ENCODE measurements at places on chromosomes 1 and 21. TPM values are rescaled to one million over a fixed set of nuclear protein-coding genes. Genes with fewer than 3 reads are reported as not detected.

The LCE3E gene
- 4.3 TPM for total RNA-seq

The HTR6 gene
- not detected for total RNA-seq

The NES gene
- total RNA-seq, result 3.0 TPM

The SIPA1L2 gene
- 36.9 TPM for total RNA-seq

The C1orf53 gene
- 2.6 TPM for total RNA-seq

The RGS1 gene
- 1.7 TPM for total RNA-seq

The BMP8B gene
- total RNA-seq, result 0.60 TPM

The DCAF8 gene
- 46.8 TPM for total RNA-seq

- ATAC-seq, result no peak
These were observed 221.8 kb downstream of the SLC45A1 start for GRCh38 chr1:8539683-8540082.

DNA sequence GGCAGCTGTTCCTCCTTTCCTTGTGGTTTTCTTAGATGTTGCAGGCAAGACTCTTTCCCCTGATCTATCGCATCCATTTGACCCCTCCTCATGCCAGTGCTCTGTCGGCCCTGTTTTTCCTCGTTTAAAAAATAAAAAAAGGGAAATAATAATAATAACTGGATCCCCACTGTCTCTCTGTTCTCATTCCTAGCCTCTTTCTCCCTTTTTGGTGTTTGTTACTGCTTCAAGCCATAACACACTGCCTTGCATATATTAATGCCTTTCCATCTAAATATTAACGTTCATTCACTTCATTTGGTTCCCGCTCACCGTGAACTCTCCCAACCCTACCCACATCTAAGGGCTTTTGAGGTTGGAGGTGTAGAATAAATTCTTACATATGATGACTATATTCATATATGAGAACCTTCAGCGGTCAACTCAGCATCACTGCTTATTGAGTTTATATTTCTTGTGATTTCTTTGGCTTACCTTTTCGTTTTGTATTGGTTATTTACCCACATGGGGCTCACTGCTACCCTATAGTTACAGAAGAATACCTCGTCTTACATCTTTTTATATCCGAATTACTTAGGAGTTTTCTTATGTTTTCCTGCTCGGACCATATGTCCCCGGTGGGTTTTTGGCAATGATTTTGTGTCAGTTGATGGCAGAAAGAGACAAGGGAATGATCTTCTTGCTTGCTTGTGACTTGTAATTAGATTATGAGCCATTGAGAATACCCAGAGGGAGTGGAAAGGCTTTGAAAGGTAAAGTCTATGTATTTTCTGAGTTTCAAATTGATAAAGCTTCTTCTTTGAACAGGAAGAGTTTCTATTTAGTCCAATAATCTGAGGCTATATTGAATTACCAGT lies 805 bp downstream of the ATG4C start:
- ATAC-seq, result peak; percentile 23

DNA sequence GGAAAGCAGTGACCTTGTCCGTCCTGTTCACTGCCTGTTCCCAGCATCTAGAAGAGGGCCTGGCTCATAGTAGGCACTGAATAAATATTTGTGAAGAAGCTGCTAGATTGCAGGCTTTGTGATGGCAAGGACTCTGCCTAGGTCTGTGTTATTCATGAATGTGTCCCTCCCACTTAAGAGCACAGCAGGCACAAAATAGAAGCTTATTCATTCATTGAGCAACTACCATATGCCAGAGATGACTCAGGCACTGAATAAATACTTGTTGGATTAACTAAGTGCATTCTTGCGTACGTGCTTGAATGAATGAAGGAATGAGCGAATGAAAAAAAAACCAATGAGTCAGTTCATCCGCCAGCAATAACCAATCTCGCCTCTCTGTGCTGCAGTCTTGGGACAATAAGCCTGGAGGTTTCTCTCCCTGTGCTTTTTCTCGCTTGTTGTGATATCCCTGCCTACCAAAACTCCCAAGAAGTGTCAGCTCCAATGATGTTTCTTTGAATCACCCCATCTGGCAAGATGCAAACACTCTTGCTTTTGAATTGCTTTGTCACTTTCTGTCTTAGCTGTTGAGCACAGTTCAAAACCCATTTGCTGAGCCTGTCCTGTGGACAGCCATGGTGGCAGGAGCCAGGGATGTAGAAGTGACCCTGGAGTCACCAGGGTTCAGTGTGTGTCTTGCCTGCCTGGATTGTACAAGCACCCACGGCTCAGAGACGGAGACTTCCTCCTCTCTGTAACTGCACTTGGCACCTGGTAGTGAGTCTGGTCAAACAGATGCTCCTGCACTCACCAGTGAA lies 143.9 kb downstream of the KAZN start:
- peak; percentile 95 for ATAC-seq

DNA sequence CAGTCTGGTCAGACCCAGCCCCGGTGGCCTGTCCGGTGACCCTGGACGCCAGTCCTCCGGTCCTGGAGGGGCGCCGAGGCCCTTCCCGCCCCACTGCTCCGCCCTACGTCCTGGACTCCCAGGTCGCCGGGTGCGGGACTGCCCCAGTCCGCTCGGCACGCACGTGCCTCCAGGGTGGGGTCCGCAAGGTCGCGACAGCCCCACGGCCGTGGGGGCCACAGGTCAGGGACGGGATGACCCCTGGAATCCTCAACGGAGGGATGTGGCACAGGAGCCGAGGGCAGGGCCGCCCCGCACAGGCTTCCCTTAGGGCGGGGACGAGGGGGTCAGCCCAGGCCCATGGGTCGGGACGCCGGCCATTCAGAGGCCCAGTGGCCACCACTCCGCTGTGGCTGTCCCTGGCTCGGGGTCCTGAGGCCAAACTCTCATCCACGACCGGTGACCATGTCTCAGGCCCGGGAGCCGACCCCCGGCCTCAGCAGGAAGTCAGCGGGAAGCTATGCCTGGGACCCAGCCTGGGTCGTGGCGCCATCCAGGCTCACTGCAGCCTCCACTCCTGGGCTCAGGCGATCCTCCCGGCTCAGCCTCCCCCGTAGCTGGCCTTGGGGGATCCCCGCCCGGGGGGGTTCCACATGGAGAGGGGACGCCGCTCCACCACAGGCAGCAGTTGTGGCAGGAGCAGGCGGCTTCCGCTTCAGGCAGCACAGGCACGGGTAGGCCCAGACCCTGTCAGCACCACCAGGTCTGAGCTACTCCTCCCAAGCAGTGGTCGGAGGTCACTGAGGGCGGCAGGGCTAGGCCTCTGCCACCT lies 599 bp upstream of the TMEM240 start:
- peak; percentile 4 for ATAC-seq

GRCh38 chr1:162390396-162391185 lies 9.1 kb downstream of the C1orf226 start:
- no peak for ATAC-seq

DNA sequence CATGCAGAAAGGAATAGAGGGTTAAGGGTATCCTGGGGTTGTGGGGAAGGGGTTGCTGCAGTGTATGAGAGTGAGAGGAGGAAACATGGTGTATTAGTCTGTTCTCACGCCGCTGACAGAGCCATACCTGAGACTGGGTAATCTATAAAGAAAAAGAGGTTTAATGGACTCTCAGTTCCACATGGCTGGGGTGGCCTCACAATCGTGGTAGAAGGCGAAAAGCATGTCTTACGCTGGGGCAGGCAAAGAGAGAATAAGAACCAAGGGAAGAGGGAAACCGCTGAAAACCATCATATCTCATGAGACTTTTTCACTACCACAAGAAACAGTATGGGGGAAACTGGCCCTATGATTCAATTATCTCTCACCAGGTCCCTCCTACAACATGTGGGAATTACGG lies 17.7 kb downstream of the OSBPL9 start:
- no peak for ATAC-seq

- peak; percentile 30 for ATAC-seq
These were observed 64.0 kb downstream of the SLC19A1 start for GRCh38 chr21:45478115-45478801.

DNA sequence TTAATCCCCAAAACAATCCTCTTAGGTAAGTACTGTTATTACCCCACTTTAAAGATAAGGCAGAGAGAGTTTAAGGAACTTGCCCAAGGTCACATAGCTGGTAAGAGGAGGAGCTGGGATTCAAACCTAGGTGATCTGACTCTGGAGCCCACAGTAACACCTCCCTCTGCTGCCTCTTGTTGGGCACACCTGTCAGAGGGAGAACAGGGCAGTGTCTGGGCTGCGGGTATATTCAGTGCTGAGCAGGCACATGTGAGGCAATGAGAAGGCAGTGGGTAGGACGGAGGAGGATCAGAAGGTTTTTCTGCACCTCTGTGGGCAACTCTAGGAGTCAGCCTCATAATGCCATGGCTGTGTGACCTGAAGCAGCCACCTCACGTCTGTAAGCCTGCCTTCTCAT lies 1.8 kb downstream of the HPCA start:
- no peak for ATAC-seq

GRCh38 chr1:41275831-41276230 lies 33.7 kb upstream of the SCMH1 start:
- ATAC-seq, result no peak

GRCh38 chr1:170770254-170770653 lies 106.3 kb downstream of the PRRX1 start:
- no peak for ATAC-seq

DNA sequence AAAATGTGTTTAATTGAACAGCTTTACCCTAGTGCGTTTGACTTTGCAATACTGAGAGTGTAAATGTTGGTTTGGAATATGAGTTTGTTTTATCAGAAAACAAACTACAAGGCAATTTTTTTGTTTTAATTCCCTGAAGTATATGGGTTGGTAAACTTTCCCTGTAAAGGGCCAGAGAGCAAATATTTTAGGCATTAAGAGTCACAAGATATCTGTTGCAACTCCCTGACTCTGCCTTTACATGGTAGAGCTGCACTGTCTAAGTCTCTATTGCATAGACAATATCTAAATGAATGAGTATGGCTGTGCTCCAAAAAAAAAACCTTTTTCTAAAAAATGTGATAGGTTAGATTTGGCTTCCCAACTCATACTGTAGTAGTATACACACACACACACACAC lies 115.1 kb upstream of the PBX1 start:
- no peak for ATAC-seq

GRCh38 chr1:225990705-225991464 lies 8.3 kb downstream of the SDE2 start:
- ATAC-seq, result no peak

DNA sequence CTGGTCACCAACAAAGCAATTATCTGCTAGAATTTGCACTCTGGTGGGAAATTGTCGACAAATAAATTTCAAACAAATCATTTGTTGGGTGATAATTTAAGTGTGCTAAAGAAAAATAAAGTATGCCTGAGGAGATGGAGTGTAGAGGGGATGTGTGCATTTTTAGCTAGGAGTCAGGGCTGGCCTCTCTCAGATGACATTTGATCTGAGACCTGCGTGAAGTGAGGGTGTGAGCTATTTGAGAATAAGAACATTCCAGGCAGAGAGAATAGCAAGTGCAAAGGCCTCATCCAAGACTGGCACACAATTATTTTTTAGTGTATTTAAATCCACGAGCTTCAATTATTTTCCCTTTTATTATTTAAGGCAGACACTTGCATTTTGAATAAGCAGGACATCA lies 19.7 kb upstream of the S1PR1 start:
- ATAC-seq, result no peak

DNA sequence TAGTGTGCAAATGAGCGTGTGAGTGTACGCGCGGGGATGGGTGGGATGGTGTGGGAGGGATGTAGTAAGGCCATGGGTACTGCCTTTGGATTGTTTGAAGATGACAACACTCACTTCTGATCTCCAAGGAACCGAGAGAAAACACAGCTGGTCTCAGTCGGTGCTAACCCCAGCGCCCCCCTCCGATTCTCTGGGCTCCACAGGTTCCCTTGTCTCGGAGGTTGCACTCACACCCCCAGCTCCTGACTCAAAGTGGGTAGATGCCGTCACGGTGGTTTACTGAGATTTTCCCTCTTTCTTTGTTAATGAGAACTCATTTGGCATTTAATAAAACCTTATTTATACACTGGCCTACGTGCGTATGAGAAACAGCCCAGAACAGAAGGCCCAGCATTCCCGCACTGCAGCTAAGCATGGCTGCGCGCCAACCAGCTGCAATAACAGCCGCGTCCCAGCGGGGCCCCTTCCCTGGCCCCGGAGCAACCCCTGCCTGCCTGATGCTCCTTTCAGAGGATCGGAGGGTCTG lies 25.8 kb downstream of the ABCA4 start:
- peak; percentile 24 for ATAC-seq

DNA sequence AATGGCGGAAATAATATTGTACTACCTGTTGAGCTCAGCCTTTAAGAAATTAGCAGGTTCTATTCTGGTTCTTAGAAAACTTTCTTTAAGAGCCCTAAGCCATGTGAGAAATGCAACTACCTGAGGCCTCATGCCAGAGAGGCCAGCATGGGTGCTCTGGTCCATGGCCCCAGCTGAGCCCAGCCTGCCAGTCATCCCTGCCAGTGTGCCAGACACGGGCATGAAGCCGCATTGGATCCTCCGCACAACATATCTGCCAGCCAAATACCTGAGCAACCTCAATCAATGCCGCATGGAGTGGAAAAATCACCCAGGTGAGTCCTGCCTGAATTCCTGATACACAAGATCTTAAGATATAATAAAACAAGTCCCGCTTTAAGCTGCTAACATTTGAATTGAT lies 91.8 kb downstream of the C21orf91 start:
- no peak for ATAC-seq

DNA sequence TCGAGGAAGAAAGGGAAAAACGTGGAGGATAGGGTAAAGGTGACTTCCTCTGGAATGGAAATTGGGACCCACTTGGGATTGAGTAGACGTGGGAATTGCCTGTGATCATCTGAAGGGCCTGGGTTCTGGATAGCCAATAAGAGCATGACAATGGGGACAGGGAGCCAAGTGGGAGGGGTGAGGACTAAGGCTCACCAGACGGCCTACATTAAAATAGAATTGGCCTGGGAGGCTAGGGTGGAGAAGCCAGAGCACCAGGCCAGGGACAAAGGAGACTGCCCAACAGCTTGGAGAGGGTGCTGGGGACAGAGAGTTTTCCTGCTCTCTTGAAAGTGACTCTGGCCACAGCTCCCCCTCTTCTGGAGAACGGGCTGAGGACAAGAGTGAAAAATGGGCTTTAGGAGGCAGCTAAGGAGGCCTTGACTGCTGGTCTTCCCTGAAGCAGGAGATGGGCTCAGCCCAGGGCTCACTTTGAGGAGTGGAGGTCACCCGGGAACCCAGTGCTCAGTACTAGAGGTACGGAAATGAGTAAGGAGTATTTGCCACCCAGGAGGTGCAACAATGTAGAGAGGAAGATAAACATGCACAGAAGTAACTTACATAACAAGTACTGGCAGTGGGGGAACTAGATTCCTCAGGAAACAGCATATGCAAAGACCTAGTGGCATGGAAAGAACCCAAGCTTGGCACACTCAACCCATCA lies 18.8 kb downstream of the INKA2 start:
- peak; percentile 36 for ATAC-seq

DNA sequence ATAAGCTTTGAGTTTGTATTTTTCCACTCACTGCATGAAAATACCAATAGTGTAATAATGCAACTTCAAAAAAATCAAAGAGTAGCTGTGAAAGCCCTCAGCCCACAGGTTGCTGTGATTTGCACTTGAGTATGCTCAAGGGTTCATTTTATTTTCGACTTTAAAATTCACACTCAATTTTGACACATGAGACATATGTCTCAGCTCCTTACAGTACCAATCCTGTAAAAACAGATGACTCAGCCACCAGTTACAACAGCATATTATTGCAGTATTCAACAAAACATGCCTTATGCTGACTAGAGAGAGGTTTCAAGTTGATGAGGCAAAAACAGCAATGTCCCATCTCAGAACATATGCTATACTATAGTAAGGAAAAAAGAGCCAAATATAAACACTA lies 66.1 kb downstream of the CYYR1 start:
- ATAC-seq, result peak; percentile 61
